ENCODE measurements at places on chromosomes 3 and 15. TPM values are rescaled to one million over a fixed set of nuclear protein-coding genes. Genes with fewer than 3 reads are reported as not detected.
A peak's percentile ranks its signal among the peaks of the same experiment; 100 is the strongest.

- no peak overlapping the region for H3K27ac ChIP-seq
- no peak overlapping the region for H3K4me3 ChIP-seq
- no peaks in the 10 kb centered on the region for H3K36me3 ChIP-seq
These were observed 776 bp downstream of the VGLL3 start for GRCh38 chr3:86990012-86990733.

GRCh38 chr15:80991421-80991820 lies 1.8 kb upstream of the MESD start:
- H3K27ac ChIP-seq, result peak overlapping the region; percentile 39
- H3K4me1 ChIP-seq, result peaks cover 58% of the 10 kb centered on the region
- no peak overlapping the region for H3K4me3 ChIP-seq

CGNL1 gene
- total RNA-seq, result not detected

DNA sequence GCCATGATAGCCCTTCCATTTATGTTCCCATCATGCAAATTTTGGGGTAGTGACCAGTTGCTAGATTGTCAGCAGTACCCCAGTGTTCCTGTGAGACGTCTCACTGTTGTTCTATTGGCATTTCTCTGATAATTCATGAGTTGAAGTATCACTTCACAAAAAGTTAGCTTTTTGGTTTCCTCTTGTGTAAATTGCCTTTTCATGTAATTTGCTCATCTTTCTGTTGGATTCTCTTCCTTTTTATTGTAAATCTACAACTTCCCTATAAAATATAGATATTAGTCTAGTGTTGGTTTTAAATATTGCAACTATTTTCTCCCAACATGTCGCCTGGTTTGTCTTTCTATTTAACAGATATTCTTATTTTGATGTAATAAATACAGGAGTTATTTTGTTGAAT lies 7.5 kb upstream of the A4GNT start:
- no peak overlapping the region for H3K27ac ChIP-seq
- H3K4me3 ChIP-seq, result no peak overlapping the region
- no peaks in the 10 kb centered on the region for H3K4me1 ChIP-seq
- no peaks in the 10 kb centered on the region for H3K36me3 ChIP-seq
- H3K27me3 ChIP-seq, result peaks cover 19% of the 10 kb centered on the region

DNA sequence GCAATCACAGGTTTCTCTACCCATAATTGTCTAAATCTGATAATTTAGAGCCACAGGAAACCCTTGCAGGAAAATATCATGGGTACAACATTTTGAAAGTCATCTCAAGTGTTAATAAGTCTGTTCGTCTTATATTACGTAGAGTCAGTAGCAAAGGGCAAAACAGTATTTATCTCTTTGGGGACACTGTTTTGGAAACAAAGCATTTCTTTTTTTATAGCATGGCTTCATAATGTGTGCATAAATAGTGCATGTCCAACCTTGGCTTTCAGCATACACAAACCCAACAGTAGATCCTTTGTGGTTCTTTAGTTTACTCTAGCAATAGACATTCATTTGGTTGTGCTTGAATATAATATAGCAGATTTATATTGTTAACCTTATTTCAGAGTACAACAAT lies 24.0 kb downstream of the ST3GAL6 start:
- no peak overlapping the region for H3K27ac ChIP-seq
- DNase-seq, result no peak
- no peaks in the 10 kb centered on the region for H3K4me1 ChIP-seq
- H3K4me3 ChIP-seq, result no peak overlapping the region
- peaks cover 28% of the 10 kb centered on the region for H3K27me3 ChIP-seq

DNA sequence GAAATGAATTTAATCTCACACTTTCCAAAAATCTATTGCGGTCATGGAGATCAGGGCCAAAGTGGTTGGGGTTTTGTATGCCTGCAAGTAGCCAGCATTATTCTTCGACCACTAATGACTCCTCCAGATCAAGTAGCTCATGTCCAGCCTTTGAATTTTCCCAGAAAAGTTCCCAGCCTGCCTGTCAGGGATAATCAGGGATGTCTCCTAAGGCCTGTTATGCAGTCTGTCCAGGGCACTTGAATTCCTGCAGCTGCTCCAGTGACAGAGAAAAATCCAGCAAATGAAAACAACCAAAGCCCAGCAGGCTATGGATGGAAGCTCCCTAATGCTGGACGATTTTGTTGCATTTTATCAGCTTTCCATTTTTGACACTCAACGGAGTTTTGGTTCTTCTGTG lies 215.4 kb downstream of the ADAMTSL3 start:
- DNase-seq, result no peak
- H3K27ac ChIP-seq, result no peak overlapping the region
- H3K36me3 ChIP-seq, result no peaks in the 10 kb centered on the region

DNA sequence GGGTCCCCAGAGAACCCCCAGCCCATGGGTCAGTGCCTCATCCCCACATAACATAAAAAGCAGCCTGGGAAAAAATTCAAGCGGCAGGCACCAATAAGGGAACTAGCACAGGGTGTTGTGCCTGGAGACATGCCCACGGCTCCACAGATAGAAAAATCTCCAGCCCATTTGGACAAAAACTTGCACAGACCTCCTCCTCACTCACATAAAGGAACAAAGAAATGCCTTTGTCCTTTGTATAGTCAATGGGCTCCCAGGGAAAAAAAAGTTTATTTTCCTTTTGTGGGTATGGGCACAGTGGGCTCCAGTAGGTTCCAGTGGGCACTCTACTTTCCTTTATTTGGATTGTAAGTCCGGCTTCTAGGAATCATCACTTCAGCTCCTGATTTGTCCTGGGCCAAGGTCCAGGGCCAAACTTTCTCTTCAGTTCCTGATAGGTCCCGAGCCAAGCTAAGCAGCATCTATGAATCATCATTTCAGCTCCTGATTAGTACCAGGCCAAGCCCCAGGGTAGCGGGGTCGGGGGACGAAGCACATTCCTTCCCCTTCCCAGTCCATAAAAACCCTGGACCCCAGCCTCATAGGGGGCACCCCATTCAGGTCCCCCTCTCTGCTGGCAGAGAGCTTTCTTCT lies 1.6 kb upstream of the DNAH12 start:
- H3K4me3 ChIP-seq, result no peak overlapping the region
- DNase-seq, result no peak
- no peaks in the 10 kb centered on the region for H3K36me3 ChIP-seq
- no peaks in the 10 kb centered on the region for H3K27me3 ChIP-seq
